GM20000 (cell line): ENCODE measurements at places on chromosomes 4 and X.

DNA sequence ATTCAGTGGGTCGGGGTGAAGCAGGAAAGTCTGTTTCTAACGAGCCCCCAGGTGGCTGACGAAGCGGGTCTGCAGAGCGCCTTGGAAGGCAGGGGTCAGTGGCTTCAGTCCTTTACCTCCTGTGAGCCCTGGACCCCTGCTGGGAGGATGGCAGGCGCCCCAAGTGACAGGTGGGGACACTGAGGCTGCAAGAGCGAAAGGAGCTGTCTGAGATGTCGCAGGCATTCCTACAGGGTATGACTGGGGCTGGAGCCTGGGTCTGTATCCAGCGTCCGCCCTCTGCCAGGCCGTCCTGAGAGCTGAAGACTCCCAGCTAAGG, 103.1 kb downstream of the PSAPL1 start:
- DNase-seq = no peak

GRCh38 chrX:45347877-45348276, 147.2 kb upstream of the DIPK2B start:
- no peak for DNase-seq

DNA sequence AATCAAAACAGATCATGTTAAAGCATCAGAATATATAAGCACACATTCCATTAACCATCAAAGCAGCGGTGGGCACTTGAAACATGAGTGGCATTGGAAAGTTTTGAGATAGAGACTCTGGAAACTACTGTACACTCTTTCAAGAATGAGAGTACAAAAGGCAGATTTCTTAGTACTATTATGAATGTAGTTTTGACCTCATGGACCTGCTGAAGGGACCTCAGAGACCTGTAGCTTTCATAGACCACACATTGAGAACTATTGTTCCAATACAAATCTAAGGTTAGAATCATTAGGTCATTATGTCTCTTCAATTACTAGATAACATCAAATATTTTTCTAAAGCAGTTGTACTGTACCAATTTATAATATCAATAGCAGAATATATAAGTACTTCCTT, 283.6 kb downstream of the RPA4 start:
- DNase-seq = no peak

DNA sequence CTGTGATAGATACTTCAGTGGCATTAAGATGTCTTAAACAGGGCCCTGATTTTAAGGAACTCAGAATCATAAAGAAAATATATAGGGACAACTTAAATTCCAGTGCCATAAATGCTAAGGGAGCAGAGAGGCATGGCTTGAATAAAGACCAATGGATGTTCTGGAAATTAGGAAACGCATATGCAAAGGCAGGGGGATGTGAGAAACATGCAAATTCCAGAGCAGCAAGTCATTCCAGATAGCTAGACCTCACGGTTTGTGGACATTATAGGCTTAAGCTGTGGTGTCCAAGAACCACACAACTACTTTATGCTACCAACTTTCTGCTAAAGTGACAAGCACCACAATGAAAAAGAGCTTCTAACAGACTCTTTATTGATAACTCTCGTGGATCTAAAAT, 132.6 kb upstream of the ANK2 start:
- no peak for DNase-seq

DNA sequence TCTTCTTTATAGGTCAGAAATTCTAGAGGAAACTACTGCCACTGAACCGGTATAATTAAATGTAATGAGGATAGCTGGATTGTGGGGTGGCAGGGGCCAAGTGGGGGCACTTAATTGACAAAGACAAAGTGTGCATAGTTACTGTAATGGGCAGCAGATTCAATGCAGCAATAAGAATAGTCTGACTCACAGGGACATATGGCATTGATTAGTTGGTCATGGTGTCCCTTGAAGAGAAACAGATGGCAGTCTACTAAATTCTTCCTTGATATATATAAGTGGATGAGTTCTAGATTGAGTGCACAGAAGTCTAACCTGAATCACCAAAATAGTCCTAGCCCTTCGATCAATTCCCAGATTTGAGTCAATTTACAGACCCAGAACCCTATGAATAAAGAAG, 31.6 kb downstream of the ETDC start:
- no peak for DNase-seq

DNA sequence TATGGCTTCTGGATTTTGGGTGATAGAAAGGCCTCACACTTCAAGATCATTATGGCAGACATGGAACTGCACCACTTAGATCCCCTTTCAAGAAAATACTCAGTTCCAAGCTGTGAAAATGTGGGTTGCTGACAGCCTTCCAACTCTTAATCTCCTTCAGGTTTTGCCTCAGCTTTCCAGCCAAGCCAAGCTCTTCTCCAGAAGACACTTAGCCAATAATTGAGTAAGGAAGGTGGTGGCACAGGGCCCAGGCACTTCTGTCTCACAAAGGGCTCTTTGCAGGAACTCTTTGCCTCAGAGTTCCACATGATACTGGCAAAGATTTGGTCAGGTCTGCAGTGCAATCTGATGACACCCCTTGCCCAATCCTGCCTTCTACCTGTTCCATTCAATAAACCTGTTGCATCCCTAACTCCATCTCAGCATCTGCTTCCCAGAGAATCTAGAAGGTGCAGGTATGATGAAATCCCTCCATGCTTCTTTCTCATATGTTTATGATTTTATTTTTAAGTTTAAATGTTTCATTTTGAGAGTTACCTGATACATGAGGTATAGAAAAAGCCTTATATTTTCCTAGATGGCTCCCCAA, 30.6 kb downstream of the ANXA5 start:
- DNase-seq = no peak

DNA sequence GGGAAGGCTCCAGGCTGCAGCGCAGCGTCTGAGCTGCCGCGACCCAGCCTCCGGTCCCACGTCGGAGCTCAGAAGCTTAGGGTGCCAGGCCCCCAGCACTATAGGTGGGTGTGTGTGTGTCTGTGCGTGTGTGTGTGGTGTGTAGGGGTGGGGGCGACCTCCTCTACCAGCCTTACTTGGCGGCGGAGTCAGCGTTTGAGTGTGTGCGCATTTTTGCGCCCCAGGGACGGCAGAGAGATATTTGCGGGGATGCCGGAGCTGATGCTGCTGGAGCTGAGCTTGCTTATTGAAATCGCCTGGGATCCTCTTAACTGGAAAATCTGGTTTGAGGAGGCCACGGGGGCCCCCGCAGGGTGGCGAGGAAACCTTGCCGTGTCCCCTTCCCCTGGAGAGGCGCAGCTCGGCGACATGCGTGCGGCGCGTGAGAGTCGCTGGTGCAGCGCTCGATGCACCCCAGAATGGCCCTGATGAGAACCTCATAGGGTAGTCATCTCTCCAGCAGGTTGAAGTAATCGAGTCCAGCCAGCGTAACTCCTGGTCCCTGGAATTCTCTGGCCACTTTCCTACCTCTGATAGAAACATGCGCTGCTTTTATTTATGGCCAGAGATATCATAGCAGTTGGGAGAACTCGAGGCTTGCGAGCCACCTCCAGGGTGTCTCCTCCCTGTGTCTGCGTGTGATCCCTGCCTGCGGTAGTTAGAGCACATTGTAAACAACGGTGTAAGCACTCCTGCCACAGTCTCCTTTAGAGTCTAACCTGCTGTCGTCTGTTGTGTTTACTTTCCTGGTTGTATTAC, 2.7 kb downstream of the ADGRL3 start:
- peak; percentile 18 for DNase-seq

- DNase-seq = no peak
Measured at GRCh38 chr4:127604949-127605709, 27.6 kb upstream of the INTU start.

DNA sequence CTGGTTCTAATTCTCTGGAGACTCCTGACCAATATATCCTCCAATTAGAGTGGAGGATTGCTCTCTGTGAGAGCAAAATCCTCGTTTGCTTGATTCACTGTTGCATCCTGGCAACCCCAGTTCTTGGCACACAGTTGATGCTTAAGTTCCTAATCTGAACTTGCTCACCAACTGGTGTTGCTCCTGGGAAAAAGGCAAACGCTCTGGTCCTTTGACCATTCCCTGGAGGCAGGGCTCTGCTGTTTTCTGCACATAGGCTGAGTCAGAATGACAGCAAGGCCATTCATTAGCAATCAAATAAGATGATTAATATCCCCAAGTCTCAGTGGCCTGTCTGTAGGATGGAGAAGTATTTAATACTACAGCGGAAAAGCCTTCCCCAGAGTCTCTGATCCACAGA, 172.7 kb upstream of the TBC1D9 start:
- DNase-seq = no peak
